ENCODE measurements at places on chromosomes 2 and 18.
A peak's percentile ranks its signal among the peaks of the same experiment; 100 is the strongest.

GRCh38 chr2:97675430-97676113 lies 6.1 kb downstream of the C2orf92 start:
- no peak for DNase-seq

DNA sequence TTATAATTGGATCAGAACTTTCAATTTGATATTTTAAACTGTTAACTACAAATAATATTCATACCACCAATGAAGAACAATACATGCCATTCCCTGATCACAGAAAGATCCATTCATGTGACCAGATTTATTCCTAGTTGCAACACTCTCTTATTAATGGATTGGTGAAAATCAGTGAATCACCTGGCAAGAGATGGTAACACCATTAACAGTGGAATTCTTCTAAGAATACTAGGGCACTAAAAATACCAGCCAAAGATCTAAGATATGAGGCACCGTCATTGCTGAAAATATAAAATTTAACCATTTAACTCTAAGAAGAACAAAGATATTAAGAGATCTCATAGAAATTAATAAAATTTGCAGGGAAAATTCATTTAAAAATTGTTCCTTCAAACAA lies 58.1 kb downstream of the MAP4K3 start:
- no peak for DNase-seq

DNA sequence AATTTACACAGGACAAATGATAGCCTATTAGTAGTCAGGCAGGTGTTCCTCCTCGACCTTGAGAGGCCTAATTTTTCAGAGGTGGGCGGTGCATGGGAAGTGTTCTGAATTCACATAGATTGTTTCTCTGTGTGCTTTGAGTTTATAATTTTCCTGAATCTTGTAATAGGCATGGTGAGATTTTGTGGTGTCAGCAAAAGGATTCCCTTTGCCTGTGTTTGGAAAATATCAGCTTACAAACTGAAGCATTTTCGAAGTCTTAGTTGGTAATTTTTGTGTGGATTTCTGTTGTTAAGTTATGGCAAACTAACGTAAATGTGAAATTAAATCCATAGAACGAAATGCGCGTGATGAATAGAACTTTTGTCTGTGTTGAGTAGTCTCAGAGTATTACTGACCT lies 194.0 kb upstream of the RBMS1 start:
- DNase-seq: no peak

DNA sequence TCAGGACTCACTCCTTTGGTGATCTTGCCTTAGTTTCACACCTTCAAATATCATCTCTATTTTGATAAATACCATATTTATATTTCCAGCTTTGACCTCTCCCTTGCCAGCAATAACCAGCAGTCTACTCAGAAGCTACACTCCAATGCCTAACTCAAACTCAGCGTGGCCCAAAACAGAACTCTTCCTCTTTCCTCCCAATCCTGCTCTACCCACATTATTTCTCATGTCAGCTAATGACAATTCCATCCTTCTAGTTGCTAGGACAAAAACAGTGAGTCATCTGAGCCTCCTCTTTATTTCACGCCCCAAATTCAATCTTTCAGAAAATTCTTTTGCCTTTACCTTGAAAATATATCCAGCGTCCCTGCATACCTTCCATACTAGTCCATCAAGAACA lies 23.5 kb downstream of the CYRIA start:
- DNase-seq: no peak

DNA sequence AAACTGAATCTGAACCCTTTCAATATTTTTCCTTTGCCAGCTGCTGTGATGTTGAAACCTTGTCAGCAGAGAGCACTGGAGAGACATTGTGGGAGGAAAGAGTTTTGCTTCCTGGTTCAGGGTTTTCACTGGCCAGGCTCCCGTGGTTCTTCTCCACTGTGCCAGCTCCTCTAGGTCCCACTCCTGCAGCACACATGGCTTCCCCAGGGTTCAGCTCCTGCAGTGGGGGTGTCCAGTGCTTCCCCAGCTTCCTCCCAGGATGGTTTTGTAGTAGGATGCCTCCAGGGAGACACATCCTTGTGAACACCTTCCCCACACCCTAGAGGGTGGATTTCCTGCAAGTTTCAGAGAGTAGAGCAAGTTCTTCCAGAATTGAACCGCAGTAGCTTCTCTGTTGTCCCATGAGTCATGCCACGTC lies 24.0 kb upstream of the SULT1C3 start:
- no peak for DNase-seq

GRCh38 chr2:158928965-158929364 lies 39.5 kb upstream of the TANC1 start:
- DNase-seq: no peak

GRCh38 chr2:120768112-120769048 lies 32.7 kb downstream of the GLI2 start:
- no peak for DNase-seq

GRCh38 chr2:179995741-179996515 lies 11.2 kb downstream of the CWC22 start:
- DNase-seq: no peak

DNA sequence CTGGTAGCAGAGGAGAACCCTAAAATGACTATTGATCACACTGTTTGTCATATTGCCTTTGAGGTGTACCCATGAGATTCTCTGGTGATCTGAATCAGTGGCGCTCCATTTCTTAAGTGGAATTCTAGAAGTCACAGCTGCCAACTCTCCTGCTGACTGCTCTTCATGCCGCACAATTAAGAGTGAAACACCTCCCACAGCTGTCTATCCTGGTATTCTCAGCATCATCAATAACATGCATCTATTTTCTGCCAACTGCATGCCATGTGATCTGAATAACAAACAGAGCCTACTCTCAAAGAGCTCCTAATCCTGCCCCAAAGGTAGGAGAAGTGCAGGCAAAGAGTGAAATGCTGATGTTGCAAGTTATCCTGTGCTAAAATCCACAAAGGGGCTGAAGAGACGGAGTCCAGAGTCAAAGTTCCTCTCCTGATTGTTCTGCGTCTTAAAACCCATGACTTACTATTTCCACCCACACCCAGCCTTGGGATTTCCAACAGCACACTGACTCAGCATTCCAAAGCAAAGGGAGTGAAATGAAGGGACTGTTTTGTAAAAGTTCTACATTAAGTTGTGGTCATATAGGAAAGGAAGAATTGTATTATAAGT lies 13.7 kb upstream of the DAPL1 start:
- no peak for DNase-seq

DNA sequence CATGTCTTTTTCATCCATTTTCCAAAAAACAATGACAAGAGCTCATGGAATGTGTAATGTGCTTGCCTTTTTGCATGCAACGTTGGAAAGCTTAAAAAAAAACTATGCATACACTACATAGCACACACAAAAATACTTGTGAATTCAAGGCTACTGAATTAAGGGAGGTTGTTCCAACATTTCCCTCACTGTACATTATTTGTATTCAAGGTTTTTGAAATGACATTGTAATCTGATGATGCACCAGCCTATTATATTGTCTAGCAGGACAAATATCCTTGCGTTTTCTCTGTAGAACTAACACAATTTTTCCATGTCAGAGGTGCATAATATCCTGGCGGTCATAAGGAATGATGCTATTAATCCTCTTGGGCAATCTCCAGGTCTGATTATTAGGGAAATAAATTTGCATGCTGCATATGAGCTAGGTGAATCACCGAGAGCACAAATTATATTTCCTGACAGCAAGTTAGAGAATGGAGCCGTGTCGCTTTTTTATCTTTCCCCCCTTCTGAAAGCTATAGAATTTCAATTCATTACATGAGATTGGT lies 836.9 kb upstream of the FANCL start:
- DNase-seq: no peak

- no peak for DNase-seq
Observed at GRCh38 chr2:58893656-58894351, 652.7 kb upstream of the FANCL start.

- no peak for DNase-seq
Observed at GRCh38 chr2:222309766-222310165, 11.0 kb upstream of the PAX3 start.

- DNase-seq: no peak
Observed at GRCh38 chr2:237291138-237291792, 122.7 kb downstream of the COL6A3 start.

GRCh38 chr2:36376319-36376765 lies 20.8 kb downstream of the CRIM1 start:
- no peak for DNase-seq

DNA sequence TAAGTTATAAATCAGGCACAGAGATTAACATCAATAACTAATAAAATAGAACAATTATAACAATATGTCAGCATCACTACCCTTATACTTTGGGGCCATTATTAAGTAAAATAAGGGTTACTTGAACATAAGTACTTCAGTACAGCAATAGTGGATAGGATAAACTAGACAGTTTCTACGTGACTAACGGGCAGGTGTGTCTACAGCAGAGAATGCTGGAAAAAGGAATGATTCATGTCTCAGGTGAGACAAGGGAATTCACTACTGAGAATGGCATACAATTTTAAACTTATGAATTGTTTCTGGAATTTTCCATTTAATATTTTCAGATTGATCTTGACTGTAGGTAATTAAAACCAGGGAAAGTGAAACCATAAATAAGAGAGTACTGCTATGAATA lies 5.5 kb downstream of the WDR75 start:
- DNase-seq: no peak

GRCh38 chr2:21231985-21232384 lies 108.2 kb downstream of the TDRD15 start:
- DNase-seq: no peak

GRCh38 chr2:8677646-8678592 lies 3.9 kb upstream of the ID2 start:
- DNase-seq: no peak

GRCh38 chr18:21112543-21113105 lies 1.0 kb upstream of the ROCK1 start:
- no peak for DNase-seq

- no peak for DNase-seq
Observed at GRCh38 chr2:167353605-167354280, 465.5 kb downstream of the XIRP2 start.

DNA sequence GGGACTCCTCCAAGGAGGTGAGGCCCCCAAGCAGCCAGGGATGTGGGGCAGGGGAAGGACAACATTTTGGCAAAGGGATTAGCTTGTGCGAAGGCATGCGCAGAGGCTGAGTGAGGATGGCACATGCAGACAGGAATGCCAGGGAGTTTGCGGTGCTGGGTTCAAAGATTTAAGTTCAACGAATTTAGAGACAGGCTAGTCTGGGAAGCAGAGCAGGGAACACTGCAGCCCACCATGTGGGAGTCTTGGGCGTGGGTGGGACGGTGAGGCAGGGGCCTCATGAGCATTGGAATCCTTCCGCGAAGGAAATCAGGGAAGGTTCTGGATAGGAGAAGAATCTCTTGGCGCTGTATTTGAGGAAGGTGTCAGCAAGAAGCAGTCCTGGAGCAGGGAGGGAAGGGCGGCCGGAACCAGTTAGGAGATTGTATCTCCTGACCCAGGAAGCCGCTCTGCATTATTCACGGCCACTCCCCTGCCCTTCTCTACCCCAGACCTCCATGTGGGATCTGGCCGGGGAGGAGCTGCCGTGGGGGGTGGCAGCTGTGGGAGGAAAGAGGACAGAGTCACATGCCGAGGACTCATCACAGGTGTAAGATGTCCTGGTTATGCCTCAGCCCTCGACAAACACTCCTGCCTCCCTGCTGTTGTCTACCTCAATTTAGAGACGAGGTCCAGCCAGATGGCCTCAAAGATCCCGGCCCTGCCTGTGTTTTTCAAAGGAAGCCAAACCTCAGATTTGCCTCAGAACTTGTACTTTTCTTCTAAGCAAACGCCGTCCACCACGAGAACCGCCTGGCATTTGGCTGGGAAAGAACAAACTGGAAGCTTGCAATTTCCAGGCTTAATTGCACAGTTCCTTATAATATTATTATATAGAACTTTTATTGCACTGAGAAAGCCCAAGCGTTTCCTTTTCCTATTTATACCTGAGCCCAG lies 123.7 kb upstream of the SMAD2 start:
- no peak for DNase-seq

- DNase-seq: no peak
Observed at GRCh38 chr2:57523304-57523703, 523.3 kb upstream of the VRK2 start.

DNA sequence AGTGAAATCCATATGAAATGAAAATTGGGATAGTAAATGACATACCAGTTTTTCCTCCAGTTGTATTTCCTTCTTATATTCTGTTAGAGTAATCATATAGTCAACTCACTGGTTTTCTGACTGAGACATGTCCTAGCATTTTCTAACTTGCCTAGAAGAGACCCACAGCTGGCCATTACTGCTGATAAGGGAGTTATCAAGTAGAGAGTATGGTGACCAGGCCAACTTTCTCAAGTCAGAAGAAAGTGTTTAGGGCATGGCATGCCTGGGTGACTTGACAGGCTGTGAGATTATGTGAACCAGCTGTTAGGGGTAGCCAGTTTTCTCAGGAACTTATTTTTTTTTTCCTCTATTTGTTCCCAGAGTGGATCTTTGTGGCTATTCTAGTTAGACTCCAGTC lies 81.2 kb downstream of the GPD2 start:
- no peak for DNase-seq

- no peak for DNase-seq
Observed at GRCh38 chr2:15731213-15731888, 139.7 kb downstream of the DDX1 start.

- no peak for DNase-seq
Observed at GRCh38 chr18:24369426-24369825, 28.2 kb downstream of the OSBPL1A start.

DNA sequence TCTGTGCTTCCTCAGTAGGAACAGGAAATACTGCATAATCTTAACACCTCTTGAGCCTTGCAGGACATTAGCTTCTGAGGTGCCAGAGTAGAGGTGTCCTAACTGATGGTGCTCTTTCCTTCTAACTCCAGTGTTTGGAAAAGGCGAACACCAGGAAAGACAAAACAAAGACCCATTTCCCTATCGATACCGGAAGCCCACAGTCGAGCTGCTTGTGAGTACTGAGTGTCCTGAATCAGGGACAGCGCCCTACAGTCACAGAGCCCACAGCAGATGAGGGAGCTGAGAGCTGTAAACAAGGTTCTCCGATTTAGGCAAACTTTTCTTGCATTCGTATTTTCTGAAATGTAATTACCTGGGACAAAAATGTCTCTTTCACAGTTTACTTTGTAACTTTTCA lies 50.7 kb downstream of the SLC14A2 start:
- no peak for DNase-seq

GRCh38 chr2:20928617-20929016 lies 105.7 kb upstream of the LDAH start:
- DNase-seq: no peak

DNA sequence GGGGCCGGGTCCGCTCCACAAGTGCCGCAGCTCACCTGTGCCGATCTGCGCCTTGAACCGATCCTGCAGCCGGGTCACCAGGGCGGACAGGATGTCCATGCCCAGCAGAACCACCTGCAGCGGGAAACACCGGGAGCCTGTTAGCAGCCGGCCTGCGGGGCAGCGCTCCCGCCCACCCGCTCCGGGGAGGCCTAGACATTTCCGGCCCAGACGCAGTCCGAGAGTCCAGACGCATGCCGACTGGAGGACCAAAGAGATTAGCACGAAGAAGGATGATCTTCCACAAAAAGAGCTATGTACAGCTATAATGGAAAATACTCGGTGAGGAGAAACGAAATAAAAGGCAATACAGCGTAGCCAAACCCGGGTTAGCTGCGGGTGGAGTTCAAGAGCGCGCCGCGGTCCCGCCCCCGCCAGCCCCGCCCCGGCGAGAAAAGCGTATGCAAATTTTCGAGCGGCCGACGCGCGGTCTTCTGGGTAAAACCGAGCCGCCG lies 421 bp upstream of the RNU4ATAC start:
- peak; percentile 67 for DNase-seq

- DNase-seq: no peak
Observed at GRCh38 chr18:45998244-45998643, 31.1 kb upstream of the EPG5 start.

- DNase-seq: no peak
Observed at GRCh38 chr2:27222407-27222806, 5.2 kb downstream of the CAD start.

- DNase-seq: no peak
Observed at GRCh38 chr2:100544911-100545596, 17.7 kb upstream of the PDCL3 start.

All from stimulated activated CD4-positive, alpha-beta T cell treated with anti-CD3 and anti-CD28 coated beads, Interleukin-15, amount 100 ng/mL, for 1 hour (primary cell).